ENCODE measurements at places on chromosomes 11 and 22.

DNA sequence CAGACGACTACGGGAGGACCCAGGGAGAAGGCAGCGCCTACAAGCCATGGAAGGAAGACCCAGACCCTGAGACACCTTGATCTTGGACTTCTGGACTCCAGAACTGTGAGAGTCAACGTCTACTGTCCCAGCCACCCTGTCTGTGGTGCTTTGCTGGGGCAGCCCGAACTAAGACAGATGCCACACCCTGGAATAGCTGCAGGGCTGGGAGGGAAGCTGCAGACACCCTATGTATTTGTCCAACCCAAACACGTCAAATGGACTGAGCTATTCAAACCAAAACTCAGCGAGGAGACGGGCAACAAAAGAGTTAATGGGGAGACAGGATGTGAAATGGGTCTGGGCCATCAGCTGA lies 169.3 kb downstream of the CTTN start:
- no peak for DNase-seq

DNA sequence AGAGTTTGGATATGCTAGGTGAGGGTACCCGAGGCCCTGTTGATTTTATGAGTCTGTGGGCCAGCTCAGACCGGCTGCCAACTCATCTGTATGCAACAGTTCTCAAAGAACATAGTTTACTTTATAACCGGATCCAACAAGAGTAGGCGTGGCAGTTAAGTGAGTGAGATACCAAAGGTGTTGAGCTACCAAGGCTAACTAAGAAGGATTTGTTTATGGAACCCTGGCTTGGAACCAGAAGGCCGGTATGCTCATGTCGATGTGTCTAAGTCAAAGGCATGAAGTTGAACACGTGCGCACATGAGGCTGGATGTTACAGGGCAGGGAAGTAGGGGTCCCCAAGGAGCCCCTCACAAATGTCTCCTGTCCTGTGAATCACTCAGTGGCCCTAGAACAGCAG lies at the start of gene KCNJ1:
Gene KCNJ1, minus strand, starts transcription at position 20 of the 400 bp plus-strand sequence. CDS start 27,053 bp downstream, outside the sequence.
- no peak for DNase-seq

- no peak for DNase-seq
These were observed 98.4 kb downstream of the CD44 start for GRCh38 chr11:35237351-35237750.

DNA sequence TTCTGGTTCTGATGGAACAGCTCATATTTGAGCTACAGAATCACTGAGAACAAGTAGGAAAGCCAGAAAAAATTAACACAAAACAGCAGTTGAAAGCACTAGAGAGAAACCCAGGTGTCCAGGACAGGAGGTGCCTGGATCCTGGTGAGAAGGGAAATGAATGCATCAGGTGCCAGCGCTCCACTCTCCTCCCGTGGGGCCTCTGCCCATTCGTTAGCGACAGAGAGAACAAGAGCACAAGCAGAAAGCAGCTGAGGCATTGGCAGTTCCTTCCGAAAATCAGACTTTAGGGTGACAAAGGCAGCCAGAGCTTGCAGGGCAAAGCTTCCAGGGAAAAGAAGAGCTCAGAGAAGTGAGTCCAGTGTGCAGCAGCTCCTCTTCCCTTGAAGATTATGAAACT lies 20.0 kb upstream of the KRTAP5-7 start:
- DNase-seq = no peak

DNA sequence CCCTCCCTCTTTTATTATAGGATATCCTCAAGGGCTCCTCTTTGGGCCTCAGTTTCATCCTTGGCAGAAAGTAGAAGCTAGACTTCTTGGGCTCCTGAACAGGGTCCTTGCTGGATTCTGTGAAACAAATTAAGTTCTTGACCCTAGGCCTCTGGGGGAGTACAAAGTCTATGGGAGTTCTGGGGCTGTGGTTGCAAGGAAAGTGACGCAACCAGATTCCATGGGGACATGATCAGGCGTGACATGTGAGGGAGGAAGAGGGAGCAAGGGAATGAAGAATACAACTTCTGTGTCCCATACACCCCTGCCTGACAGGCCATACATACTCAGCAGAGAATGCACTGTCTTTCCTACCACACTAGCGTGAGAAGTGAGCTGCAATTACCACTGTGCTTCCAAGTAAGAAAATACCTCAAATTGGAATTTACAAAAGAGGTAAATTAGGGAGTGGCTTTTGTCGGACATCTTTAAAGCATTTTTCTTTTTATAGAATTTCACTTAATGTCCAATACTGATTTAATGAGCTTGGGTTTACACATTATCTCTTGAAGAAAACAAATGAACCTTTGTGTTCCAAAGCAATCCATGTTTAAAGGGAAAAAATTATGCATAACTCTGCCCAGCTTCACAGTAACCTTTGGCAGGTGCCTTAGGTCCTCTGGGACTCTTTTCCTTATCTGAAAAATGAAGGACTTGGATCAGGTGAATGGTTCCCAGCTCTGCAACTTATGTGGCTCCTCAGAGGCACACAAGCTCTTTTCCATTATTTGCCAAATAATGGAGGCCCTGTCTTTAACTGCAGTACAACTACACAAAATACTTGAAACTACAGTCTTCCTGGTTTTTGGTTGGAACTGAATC lies 38.9 kb downstream of the LIMK2 start:
- DNase-seq = no peak

- DNase-seq = no peak
These were observed 242.1 kb downstream of the LUZP2 start for GRCh38 chr11:24738972-24739371.

Data from activated naive CD4-positive, alpha-beta T cell (primary cell).